ENCODE measurements at places on chromosomes 7 and 10. TPM values are rescaled to one million over a fixed set of nuclear protein-coding genes. Genes with fewer than 3 reads are reported as not detected.

- no peaks in the 10 kb centered on the region for H3K4me1 ChIP-seq
- peaks cover 12% of the 10 kb centered on the region for H3K27me3 ChIP-seq
- H3K36me3 ChIP-seq, result no peaks in the 10 kb centered on the region
- H3K4me3 ChIP-seq, result no peak overlapping the region
These were observed 28.1 kb upstream of the KIF5B start for GRCh38 chr10:32084185-32084851.

CALML3 gene
- not detected for polyA plus RNA-seq

DNA sequence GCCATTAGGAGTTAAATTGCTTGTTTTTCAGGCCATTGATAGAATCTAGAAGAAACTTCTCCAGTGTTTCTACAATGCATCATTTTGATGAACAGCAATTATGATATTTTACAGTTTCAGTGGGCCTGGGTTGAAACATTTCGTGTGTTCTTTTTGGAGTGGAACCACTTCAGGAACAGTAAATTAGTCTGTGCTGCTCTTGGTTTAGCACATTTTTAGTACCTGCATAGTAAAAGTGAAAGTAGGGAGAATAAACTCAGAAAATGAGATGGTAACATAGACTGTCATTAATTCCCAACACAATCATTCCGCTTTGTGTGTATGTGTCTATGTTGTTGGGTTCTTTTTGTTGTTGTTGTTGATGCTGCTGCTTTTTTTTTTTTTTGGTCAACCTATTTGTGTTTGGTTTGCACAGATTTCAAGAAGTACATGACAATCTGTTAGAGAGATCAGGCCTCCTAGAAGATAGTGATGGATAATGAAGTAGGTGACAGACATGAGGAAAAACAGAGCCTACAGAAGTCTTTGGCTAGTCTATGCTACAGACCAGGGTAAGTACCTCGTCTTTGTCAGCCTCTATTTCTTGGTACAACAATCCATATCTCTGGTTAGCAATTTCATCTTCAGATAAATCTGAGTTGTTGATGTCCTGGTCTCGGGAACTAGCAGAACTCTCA lies 154.0 kb upstream of the TARP start:
- no peaks in the 10 kb centered on the region for H3K36me3 ChIP-seq
- H3K27ac ChIP-seq, result no peak overlapping the region
- H3K4me1 ChIP-seq, result no peaks in the 10 kb centered on the region
- DNase-seq, result no peak

DNA sequence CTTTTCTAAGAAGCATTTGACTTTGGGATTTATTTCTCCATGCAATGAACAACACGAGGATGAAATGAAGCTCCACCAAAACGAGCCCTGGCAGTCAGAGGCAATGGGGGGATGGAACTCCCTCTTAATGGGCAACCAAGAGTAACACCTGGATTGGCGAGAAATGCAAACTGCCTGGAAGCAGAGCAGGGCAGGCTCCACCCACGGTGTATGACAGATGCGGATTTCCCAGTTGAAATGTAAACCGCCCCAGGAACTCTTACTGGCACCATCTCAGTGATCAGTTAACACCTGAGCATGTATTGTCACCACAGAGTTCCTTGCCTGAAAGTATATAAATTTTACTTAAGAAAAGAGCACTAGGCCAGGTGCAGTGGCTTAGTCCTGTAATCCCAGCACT lies 47.3 kb upstream of the AUTS2 start:
- DNase-seq, result no peak
- H3K4me3 ChIP-seq, result no peak overlapping the region
- no peak overlapping the region for H3K27ac ChIP-seq
- H3K4me1 ChIP-seq, result no peaks in the 10 kb centered on the region

GRCh38 chr7:159034988-159035387 lies 109.7 kb downstream of the VIPR2 start:
- H3K27me3 ChIP-seq, result peaks cover 74% of the 10 kb centered on the region
- no peaks in the 10 kb centered on the region for H3K36me3 ChIP-seq
- H3K4me1 ChIP-seq, result peaks cover 33% of the 10 kb centered on the region
- no peak for DNase-seq

- no peaks in the 10 kb centered on the region for H3K27me3 ChIP-seq
- peaks cover 11% of the 10 kb centered on the region for H3K4me1 ChIP-seq
- peak; percentile 48 for DNase-seq
- H3K27ac ChIP-seq, result peak overlapping the region; percentile 60
These were observed 302.4 kb upstream of the NFE2L3 start for GRCh38 chr7:25849500-25850184.

DNA sequence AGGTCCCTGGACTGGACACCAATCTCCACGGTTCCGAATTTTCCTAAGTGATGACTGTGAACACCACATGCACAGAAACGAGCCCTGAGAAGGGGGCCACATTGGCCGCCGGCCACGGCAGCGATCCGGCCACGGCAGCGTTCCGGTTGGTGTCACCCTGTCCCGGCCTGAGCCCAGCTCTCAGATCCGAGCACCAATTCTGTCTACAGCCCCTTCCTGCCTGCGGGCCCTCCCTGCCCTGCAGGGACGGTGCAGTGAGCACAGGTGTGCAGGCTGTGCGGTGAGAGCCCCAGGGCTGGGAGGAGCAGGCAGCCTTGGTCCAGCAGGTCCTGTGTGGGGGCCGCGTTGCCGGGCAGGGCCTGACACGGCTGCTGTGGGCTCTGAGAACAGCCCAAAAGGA lies 29.7 kb upstream of the GPR146 start:
- DNase-seq, result no peak
- no peaks in the 10 kb centered on the region for H3K27me3 ChIP-seq
- no peaks in the 10 kb centered on the region for H3K4me1 ChIP-seq
- H3K4me3 ChIP-seq, result no peak overlapping the region
- H3K36me3 ChIP-seq, result peaks cover 10% of the 10 kb centered on the region
